ENCODE measurements at places on chromosomes 11 and 22. TPM values are rescaled to one million over a fixed set of nuclear protein-coding genes. Genes with fewer than 3 reads are reported as not detected.

- DNase-seq, result peak; percentile 53
Measured at GRCh38 chr11:69200331-69201065, 44.8 kb downstream of the SMIM38 start.

DNA sequence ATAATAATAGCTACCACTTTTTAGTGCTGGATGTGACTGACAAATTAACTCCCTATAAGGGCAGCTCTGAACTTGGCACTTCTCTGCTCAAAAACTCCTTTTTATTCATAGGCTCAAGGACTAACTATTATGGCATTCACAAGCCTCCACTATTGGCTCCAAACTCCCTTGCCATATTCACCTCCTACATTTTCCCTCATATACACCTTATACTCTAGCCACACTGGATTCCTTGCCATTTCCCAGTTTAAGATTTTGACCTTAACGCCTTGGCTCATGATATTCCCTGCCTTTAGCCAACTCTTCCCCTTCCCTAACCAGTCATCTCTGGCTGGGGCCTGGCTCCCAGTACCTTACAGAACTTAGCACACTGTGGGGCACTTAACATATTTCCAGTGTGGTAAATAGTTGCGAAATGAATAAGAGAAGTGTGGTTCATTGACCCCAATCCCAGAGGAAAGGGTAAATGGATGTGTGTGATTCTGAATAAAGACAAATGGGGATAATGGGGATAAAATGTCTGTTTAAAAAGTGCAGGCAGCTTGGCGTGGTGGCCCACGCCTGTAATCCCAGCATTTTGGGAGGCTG is 40.0 kb upstream of the SORL1 start:
- no peak for DNase-seq

GRCh38 chr22:34105461-34106062 is 185.3 kb upstream of the LARGE1 start:
- DNase-seq, result no peak

Gene RPS19BP1
- 93.4 TPM for total RNA-seq

Gene PNPLA5
- total RNA-seq, result 4.8 TPM

DNA sequence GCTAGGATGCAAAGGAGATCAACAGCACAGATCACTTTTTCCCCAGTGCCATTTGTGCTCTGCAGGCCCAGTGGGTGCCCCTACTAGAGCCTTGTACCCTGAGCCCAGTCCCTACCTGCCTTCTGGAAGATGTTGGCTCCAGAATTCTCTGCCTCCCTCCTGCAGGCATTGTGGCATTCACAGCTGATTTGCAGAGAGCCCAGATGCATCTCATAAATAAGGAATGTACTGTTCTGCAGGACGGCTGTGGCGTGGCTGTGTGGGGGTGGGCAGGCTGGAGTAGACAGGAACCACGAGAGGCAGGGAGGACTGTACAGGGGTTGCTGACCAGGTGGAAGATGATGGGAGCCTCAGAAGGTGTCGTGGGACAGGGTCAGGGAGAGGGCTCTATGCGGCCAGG is 11.2 kb upstream of the MIAT start:
- DNase-seq, result no peak

DNA sequence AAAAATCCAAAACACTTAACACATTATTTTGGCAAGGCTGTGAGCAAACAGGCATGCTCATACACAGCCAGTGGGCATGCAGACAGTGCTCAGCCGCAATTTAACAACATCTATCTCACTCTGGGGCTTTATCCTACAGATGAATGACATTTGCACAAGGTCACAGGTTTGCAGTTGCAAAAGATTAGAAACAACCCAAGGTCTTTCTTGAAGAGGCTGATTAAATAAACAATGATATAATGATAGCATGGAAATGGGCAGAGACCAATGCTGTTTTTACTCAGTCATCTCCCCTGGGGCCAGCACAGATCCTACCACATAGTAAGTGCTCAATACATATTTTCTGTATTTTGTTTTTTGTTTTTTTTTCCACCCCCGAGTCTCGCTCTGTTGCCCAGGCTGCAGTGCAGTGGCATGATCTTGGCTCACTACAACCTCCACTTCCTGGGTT is 9.4 kb downstream of the A4GALT start:
- DNase-seq, result no peak

Gene C11orf87
- total RNA-seq, result not detected

DNA sequence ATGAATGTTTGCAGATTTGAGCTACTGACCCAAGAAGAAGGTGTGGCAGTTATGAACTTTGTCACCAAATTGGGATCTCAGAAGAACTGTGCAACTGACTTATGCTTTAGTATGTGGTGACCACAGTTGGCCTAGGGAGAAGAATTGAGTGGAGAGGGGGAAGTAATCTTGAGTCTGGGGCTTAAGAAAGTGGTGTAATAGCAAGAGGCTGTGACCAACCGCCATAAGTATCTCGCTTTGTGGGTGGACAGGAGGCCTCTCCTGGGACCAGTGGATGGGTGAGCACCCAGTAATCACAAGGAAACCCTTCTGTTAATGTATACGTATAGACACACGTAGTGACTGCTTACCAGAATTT is 12.7 kb upstream of the IL10RA start:
- DNase-seq, result no peak

- DNase-seq, result no peak
Measured at GRCh38 chr11:35750981-35751663, 88.5 kb downstream of the TRIM44 start.

DNA sequence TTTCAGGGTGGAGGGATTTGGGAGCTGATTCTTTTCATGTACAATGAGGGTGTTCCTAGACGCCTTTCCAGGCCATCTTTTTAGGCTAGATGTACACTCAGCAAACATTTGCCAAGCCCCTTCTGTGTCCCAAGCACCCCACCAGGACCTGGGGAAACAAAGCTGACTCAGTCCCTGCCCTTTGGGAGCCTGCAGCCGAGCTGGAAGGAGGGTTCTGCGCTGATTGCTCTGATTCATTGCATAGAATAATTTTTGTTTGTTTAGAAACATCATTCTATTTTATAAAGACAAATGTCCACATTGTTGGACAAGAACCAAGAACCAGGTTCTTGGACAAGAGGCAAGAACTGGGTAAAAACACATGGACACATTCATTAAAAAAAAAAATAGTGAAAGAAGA is 16.7 kb downstream of the TP53AIP1 start:
- no peak for DNase-seq

DNA sequence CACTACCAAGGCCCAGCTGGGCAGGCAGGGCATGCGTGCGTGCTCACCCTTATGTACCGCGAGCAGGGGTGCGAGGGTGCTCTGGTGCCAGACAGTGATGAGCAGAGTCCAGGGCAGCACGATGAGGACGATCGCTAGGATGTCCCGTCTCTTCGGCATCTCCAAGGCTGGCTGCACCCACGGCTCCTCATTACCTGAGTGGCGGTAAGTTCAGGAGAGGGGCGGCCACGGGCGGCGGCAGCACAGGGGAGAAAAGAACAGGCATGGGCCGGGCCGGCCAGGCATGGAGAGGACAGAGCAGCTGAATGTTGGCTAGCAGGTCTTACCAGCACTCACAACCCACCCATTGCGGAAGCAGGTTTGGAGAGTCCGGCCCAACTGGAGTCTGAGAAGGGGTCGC is 24.5 kb downstream of the B3GAT1 start:
- no peak for DNase-seq

Gene CRACR2B
- total RNA-seq, result 23.9 TPM

Gene MS4A6E
- total RNA-seq, result not detected

Gene ACCSL
- not detected for total RNA-seq

DNA sequence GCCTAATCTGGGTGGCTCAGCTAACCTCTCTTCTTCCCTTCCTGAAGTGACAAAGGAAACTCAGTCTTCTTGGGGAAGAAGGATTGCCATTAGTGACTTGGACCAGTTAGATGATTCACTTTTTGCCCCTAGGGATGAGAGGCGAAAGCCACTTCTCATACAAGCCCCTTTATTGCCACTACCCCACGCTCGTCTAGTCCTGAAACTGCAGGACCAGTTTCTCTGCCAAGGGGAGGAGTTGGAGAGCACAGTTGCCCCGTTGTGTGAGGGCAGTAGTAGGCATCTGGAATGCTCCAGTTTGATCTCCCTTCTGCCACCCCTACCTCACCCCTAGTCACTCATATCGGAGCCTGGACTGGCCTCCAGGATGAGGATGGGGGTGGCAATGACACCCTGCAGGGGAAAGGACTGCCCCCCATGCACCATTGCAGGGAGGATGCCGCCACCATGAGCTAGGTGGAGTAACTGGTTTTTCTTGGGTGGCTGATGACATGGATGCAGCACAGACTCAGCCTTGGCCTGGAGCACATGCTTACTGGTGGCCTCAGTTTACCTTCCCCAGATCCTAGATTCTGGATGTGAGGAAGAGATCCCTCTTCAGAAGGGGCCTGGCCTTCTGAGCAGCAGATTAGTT is 14.2 kb upstream of the UVRAG start:
- no peak for DNase-seq

DNA sequence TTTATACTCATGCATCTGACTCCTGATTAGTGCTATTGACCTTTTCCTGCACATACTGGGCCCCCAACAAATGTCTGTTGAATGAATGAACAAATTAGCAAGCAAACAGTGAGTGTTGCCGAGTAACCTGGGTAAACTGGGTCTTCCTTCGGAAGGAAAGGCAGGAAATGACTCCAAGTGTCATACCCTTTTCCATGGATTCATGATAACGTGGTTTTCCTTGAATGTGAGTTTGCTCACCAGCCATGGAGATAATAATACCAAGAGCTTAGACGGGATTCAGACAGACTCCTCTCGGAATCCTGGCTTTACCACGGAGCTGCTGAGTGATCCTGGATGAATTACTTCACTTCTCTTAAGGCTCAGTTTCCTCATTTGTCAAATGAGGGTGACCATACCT is 16.7 kb downstream of the TECTA start:
- no peak for DNase-seq

DNA sequence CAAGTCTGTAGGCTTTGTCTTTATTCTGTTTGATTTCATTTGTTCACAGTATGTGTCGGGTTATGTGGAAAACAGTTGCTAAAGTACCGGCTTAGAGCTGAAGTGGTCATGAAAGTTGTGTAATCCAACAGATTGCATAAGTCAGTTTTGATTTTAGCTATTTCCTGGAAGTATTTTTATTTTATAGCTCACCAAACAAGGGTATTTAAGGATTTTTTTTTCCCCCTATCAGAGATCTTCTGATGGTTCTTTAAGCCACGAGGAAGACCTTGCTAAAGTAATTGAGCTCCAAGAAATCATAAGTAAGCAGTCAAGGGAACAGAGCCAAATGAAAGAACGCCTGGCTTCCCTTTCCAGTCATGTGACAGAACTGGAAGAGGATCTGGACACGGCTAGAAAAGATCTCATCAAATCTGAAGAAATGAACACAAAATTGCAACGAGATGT is 55.9 kb downstream of the PPFIA1 start:
- DNase-seq, result peak; percentile 85

Gene GRK2
- total RNA-seq, result 113 TPM

DNA sequence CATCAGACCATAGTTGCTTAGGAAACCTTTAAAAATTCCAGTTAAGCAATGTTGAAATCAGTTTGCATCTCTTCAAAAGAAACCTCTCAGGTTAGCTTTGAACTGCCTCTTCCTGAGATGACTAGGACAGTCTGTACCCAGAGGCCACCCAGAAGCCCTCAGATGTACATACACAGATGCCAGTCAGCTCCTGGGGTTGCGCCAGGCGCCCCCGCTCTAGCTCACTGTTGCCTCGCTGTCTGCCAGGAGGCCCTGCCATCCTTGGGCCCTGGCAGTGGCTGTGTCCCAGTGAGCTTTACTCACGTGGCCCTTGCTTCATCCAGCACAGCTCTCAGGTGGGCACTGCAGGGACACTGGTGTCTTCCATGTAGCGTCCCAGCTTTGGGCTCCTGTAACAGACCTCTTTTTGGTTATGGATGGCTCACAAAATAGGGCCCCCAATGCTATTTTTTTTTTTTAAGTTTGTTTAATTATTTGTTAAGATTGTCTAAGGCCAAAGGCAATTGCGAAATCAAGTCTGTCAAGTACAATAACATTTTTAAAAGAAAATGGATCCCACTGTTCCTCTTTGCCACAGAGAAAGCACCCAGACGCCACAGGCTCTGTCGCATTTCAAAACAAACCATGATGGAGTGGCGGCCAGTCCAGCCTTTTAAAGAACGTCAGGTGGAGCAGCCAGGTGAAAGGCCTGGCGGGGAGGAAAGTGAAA is 73.4 kb downstream of the NCAPD3 start:
- DNase-seq, result no peak

Gene ACRV1
- not detected for total RNA-seq

Gene SOX6
- 31.8 TPM for total RNA-seq

Gene TMEM191C
- total RNA-seq, result 4.0 TPM

DNA sequence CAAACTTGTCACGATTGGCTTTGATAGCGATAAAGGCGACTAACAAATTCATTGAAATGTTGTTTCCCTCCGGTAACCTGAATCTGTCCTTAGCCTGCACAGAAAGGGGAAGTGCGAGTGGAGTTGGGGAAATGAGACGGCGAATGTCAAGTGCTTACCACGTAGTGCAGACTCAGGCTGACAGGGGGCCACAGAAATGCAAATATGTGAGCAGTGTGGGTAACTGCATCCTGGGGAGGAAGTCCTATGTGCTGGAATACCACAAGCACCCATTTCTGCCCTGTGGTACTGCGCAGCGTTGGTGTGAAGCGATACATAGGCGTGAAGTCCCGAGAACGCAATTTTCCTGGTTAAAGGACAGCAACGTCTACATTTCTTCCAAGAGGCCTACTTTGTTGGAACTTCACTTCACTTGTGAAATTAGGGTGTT is 869 bp upstream of the EIF4ENIF1 start:
- peak; percentile 52 for DNase-seq

- no peak for DNase-seq
Measured at GRCh38 chr11:20880094-20880493, 210.7 kb downstream of the NELL1 start.

Gene CLCF1
- 3.3 TPM for total RNA-seq

- DNase-seq, result no peak
Measured at GRCh38 chr11:121590772-121591404, 138.1 kb upstream of the SORL1-AS1 start.

DNA sequence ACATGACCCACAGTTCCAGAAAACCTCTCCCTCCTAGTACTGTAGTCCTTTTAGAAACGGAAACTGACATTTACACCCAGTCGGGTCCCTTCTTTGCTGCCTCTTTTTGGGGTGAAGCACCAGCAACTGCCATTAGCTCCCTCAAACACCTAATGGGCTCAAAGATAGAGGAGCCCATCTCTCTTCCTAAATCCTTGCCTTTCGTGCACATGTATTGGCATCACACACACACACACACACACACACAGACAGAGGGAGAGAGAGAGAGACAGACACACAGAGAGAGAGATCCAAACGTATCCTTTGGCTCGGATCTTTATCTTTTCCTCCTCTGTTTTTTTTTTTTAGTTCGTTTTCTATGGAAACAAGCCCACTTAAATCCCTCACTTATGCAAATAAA is 716 bp downstream of the GRM5 start:
- no peak for DNase-seq

- no peak for DNase-seq
Measured at GRCh38 chr22:42863349-42863961, 6.4 kb upstream of the ARFGAP3 start.

Gene OR5B12
- not detected for total RNA-seq

Gene IL17REL
- total RNA-seq, result not detected

Gene ANAPC15
- total RNA-seq, result 22.9 TPM

Gene LRRC74B
- not detected for total RNA-seq

Gene OR5A1
- total RNA-seq, result not detected
